ENCODE measurements at places on chromosomes 1 and 21.

DNA sequence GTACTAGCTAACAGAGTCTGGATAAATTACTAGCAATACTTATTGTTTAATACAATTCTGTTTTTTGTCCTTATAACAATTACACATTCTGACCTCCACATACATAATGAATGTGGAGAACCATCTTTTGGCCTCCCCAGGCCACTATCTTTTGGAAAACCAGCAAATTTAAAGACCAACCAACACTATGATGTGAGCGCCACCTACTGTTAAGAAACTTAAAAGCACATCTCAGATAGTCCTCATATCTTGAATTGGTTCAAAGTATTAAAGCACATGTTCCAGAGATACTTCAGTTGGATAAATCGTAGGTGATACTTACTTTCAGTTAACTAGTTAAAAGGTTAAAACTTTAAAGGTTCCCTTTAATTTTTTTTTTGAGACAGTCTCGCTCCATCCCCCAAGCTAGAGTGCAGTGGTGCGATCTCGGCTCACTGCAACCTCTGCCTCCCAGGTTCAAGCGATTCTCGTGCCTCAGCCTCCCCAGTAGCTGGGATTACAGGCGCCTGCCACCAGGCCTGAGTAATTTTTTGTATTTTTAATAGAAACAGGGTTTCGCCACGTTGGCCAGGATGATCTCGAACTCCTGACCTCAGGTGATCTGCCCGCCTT lies 29.3 kb upstream of the USP1 start:
- DNase-seq, result no peak

DNA sequence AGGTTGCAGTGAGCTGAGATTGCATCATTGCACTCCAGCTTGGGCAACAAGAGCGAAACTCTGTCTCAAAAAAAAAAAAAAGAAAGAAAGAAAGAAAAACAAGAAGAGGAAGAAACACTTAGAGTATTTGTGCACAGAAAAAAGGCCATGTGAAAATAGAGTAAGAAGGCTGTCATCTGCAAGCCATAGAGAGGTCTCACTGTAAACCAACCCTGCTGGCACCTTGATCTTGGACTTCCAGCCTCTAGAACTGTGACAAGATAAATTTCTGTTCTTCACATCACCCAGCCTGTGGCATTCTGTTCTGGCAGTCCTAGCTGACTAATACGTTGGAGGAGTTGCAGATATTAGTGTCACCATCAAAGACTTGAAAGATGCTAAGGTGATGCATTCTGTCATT lies 12.1 kb upstream of the ZDHHC18 start:
- no peak for DNase-seq

GRCh38 chr1:244157731-244158438 lies 106.8 kb downstream of the ZBTB18 start:
- no peak for DNase-seq

DNA sequence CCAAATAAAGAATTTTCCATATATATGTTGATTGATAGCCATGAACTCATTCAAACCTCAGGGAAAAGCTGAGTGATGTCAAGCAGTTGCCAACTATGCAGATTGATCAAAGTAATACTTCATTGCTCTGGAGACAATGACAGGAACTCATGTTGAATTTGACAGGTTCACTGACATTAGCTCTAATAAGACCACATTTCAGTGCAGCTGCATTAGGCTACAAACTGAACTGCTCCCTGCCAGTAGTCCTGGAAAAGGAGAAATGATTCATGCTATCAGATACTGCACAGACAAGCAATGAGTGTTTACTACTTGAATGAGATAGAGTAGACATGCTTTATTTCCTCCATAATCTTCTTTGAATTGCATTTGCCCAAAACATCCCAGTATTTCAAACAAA lies 948.4 kb downstream of the MRPL39 start:
- DNase-seq, result peak; percentile 1

- DNase-seq, result no peak
Measured at GRCh38 chr1:85577419-85578320, 2.9 kb upstream of the CCN1 start.

Data from forelimb muscle (tissue), 1 donor.